ENCODE measurements at places on chromosomes 1 and 21. TPM values are rescaled to one million over a fixed set of nuclear protein-coding genes. Genes with fewer than 3 reads are reported as not detected.

Gene PEAR1
- 11.5 TPM for total RNA-seq

Gene OR13G1
- total RNA-seq: not detected

DNA sequence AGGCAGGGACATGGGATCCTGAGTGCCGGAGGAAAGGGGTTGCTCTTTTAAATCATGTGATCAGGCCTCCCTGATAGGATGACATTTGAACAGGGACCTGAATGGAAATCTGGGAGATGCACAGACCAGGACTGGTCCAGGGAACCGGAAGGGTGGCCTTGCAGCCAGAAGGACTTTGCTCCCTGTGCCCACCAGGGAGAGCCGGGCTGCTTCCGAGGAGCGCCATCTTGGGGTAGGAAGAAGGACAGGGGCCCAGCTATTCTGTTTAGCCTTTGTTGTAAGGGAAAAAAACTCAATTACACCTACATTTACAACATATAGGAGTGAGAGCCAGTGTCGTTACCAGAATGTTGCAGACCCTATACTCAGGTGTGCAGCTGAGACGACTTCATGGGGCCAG is 5.5 kb downstream of the KLHDC7A start:
- DNase-seq: no peak

DNA sequence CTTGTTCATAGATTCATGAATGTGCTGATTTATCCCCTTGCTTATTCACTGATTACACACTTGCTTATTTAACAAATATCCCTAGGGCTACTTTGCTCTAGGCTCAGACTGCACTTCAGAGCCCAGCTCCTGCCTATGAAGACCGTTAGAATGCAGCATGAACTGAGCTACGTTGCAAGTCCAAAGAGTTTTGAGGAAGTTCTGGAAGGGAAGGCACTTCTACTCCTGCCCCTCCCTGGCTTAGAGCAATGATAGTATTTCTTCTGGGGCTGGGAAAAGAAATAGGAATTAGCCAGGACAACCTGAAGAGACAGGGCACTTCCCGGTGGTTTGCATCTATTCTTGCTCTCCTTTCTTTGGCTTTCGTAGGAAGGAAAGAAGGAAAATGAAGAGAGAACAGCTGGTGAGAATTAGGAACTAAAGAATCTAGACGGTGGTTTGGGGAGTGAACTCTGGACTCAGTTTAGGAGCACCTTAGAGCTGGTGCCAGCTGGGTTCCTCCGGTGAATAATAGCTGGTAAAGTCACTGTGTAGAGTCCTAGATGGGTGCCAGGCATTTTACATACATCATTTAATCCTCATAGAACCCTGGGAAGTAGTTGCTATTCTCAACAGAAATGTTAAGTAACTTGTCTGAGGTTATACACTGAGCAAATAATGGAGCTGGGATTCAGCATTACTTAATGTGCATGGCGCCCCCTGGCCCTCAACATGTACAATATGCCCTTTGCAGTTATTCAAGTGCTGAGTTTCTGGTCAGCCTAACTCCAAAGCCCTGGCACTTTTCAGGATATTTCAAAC is 65.9 kb downstream of the NDUFS5 start:
- DNase-seq: no peak

DNA sequence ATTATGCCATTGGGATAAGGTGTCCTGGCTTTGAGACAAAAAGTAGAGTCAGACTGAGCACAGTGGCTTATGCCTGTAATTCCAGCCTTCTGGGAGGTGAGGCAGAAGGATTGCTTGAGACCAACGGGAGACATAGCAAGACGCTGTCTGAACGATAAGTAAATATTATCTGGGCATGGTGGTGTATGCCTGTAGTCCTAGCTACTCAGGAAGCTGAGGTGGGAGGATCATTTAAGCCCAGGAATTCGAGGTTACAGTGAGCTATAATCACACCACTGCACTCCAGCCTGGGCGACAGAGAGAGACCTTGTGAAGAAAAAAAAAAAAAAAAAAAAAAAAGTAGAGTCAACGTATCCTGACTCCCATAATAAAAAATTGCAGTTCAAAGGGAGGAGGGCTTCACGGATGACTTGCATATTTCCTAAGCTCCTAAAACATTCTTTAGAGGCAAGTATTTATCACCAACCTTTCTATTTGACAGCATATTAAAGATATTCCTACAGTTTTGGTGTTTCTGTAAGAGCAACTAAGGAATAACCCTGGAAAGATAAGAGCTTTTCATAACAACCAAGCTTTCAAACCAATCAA is 141.2 kb downstream of the SLC44A5 start:
- DNase-seq: no peak

Data from vagina (tissue), 2 donors.